ENCODE measurements at places on chromosomes 6 and 20.
A peak's percentile ranks its signal among the peaks of the same experiment; 100 is the strongest.

DNA sequence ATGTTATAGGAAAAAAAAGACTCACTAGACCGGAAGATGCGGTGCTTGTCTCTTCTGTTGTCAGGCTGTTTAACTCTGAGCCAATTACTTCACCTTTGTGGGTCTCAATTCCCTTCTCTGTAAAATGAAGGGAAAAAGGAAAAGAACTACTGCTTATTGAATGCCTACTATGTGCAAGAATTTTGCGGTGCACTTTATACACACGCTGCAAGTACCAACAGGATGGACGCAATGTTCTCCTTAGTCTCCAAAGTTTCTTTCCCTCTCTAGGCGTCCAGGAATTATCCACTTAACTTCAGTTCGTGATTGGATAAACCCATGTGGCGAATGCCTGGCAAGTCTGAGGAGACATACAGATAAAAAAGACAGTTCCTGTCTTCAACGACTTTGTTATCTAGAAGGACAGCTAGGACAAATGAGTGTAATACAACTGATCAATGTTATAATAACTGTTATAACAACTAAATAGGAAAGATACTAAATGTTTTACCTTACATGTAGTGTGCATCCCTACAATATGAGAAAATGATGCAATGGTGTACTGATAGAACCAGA lies 69.0 kb upstream of the JARID2 start:
- DNase-seq: no peak

DNA sequence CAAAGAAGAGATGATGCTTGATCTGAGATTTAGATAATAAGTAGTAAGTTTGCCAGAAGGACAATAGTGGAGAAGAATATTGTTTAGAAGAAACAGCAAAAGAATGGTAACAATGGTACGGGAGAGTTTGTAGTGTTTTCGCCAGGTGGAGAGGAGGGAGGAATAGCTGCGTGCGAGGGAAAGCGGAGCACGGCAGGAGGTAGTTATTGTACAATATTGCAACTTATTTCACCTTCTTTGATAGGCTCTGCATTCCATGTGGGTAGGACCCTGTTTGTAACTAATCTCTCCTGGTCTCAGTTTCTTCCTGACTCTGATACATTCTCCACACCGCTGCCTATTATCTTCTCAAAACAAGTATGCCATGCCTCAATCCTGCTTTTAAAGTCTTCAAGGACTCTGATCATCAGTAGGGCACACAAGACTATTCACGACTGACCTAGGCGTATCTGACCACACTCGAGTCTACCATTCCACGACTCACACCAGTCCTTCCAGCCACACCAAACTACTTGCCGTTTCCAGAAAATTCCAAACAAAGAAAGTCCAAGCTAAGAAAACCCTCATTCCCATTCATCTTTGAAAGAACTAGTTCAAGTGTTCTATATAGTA lies 1.1 kb downstream of the PPIL4 start:
- DNase-seq: no peak

GRCh38 chr6:114816678-114817077 lies 473.9 kb upstream of the HS3ST5 start:
- DNase-seq: no peak

DNA sequence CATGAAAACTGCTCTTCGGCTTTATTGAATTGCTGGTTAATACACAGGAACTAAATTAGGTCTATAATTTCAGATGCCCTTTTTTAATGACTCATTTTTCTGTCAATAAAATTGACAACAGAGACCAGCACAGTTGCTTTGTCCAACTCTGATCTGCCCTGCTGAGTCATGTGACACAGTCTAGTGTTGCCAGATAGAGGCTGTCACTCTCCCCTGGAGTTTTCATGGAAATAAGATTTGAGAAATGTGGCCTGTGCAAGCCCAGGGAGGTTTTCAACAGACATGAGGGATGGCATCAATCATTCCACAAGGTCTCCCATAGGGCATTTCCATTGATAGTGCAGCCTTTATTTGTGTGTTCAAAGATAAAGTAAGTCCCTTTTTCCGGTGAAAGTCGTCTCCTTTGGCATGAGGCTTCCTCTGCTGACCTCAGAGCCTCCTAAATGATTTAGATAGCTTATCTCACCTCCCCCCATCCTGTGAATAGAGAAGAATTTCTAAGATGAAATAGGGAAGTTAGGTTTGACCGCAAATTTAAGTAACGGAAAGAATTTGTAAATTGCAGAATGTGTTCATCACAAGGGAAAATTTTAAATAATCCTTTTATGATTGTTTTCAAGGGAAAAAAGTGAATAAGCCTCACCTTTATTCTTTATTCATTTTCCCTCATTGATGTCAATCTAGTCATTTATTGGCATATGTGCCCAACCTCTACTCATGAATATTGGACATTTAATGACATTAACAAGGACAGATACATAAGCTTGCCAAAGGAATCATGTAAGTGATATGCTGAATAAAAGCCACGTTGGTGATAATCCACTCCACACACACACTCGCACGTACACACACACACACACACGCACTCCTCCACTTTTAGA lies 277.7 kb downstream of the ADGB start:
- DNase-seq: no peak

- peak; percentile 39 for DNase-seq
These were observed 166.2 kb downstream of the SCML4 start for GRCh38 chr6:107657755-107658461.

- no peak for DNase-seq
These were observed 35.6 kb downstream of the UTRN start for GRCh38 chr6:144320741-144321140.

GRCh38 chr6:166647896-166648295 lies 20.8 kb upstream of the RPS6KA2 start:
- no peak for DNase-seq

- DNase-seq: no peak
These were observed 51.7 kb downstream of the MARCKS start for GRCh38 chr6:113908801-113909200.

- no peak for DNase-seq
These were observed 226.0 kb downstream of the BMP2 start for GRCh38 chr20:6993511-6993910.

GRCh38 chr20:34175879-34176278 lies 63.8 kb upstream of the EIF2S2 start:
- no peak for DNase-seq

DNA sequence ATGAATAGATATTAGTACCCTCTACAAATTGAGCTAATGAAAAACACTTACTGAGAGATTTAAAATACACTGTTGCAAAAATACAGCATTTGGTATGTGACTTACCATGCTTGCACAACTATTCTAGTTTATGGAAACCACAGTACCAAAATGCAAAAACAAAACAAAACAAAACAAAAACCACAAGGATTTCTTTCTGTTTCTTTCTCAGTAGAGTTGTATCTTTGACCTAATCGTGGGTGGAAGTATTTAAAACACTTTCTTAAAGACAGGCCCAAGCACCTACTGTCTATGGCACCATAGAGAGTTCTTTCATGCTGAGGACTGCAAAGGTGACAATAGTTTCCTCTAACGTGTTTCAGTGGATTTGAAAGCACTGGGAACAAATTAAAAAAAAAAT lies 95.3 kb upstream of the C6orf118 start:
- no peak for DNase-seq

DNA sequence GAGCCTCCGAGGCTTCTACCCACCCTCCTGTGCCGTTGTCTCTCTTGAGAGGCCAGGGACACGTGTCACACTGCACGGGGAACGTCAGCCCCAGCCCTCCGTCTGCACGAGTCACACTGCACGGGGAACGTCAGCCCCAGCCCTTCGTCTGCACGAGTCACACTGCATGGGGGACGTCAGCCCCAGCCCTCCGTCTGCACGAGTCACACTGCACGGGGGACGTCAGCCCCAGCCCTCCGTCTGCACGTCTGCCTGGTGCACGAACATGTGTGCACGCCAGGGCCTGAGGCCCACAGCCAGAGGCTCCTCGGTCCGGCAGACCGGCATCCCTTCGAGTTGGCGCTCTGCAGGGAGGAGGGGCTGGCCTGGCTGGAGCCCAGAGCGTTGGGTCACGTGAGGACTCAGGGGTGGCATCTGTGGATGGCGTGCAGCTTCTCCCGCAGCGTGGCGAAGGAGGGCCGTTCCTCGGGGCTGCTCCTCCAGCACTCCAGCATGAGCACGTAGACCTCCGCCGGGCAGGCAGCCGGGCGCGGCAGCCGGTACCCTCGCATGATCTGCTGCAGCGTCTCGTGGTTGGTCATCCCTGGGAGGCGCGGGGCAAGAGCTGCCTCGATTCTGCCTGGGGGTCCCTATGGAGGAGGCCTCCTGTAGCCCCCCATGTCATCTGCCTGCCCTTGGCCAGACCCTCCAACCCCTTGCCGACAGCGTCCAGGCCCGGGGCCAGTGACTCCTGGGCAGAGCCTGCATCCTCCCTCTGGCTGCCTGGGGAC lies 3.4 kb upstream of the PTK6 start:
- DNase-seq: no peak

- no peak for DNase-seq
These were observed 137.3 kb upstream of the PMEPA1 start for GRCh38 chr20:57847104-57847503.

DNA sequence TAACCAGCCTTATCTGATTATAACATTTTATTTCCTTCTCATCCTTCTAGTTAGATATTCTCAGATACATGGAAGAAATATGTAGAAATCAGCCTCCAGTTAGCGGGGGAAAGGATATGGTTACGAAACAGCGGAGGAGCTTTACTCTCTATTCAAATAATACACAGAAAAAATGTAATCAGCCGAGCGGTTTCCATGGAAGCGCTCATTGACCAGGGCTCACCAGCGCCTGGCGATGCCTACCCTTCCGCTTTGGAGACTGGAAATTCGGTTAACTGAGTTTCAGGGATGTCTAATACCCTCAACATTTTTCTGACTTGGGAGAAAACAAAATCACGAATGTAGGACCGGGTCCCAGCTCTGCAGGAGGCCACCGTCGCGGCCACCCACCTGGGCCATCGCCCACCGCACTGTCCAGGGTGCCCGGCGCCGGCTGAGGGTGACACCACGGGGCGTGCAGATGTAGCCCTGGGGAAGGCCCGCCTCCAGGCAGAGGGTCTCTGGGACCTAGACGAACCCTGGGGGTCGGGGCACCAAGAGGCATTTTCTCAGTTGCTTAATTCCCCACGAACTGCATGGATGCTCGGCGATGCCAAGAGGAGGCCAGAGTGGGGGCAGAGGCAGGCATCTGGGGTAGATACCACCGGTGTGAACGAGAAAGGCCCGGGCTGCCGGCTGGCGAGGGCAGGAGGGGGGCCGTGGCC lies 1.7 kb downstream of the PRR18 start:
- DNase-seq: no peak

- no peak for DNase-seq
These were observed 172.7 kb upstream of the NOX3 start for GRCh38 chr6:155628306-155628705.

- DNase-seq: no peak
These were observed 4.9 kb upstream of the CDSN start for GRCh38 chr6:31125162-31125561.

- DNase-seq: peak; percentile 68
These were observed 7.0 kb downstream of the UBD start for GRCh38 chr6:29552512-29553051.

DNA sequence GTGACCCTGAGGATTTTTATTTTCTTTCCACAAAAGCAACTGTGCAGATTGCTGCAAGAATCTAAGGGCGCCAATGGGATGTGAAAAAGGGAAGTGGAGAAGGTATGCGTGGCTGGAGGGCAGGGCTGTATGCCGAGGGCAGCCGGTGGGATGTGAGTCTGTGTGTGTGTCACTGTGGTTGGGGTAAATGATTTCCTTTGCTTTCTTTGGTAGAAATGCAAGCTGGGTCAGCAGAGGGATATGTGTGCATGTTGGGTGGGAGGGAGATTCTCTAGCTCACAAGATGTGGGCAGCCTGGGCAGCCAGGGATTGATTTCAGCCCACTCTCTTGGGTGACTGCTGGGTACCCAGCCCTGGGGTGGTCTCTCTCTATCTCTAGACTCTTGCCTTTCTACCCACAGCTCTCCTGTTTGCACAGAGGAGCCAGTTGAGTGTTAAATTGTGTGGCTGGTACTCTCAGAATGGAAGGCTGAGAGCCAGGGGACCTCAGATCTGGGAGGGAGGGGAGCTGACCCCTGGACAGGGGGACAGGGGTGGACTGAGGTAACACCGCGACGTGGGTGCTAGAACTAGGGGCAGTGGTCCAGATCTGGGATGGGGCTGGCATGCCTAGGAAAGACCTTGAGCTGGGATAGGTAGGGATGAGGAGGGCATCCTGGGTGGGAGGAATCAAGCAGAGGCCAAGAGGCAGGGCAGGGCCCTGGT lies 136.8 kb upstream of the RNF24 start:
- DNase-seq: no peak

GRCh38 chr6:159107451-159108260 lies 61.5 kb upstream of the FNDC1 start:
- peak; percentile 64 for DNase-seq

DNA sequence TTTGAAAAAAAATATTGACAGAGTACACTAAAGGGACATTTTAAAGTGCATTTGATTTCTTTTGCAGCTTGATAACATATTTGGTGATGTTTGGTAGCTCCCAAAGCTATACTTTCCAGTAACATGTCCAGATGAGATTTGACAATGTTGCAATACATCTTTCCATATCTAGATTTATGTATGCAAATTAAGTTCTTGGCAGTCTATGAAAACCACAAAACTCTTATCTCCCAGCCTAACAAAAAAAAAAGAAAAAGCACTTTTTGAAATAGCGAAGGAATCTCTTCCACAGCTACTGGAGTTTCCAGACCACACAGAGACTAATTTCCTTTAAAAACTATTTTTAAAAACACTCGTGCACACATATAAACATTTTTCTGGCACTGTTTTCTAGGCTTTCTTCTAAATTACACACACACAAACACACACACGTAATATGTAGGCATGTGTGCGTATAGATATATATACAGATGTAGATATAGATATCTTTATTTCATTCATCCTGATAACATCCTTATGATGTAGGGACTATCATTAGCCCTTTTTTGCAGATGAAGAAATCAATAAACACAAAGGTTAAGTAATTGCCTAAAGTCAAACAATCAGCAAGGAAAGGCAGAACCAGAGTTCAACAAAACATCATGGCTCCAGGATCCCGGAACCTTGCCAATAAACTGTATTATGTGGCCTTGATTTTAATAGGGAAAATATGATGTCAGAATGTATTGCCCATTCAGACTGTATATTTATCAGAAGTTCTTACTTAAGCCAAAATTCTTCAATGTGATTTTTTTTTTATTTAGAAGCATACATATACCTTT lies 93.3 kb downstream of the ADGRB3 start:
- DNase-seq: no peak

DNA sequence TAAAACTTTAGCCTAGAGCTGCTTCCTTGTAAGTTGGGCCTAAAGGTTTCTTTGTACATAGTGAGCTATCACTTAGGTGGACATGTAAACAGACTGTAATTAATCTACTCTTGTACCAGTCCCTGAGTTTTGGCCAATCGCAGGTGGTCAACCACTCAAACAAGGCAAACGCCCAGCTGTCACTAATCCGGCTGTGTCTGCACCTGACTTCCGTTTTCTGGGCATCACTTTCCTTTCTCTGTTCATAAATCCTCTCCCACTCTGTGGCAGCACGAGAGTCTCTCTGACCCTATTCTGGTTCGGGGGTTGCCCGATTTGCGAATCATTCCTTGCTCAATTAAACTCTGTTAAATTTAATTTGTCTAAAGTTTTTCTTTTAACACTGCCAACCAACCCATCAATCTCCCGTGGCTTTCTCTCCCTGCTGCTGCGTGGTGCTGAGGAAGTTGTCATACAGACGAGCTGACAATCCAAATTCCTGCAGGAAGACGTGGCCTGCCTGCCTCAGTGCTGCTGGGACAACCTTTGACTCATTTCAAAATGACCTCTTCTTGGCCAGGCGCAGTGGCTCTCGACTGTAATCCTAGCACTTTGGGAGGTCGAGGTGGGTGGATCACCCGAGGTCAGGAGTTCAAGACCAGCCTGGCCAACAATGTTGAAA lies 206.3 kb downstream of the QKI start:
- no peak for DNase-seq

Data from CD8-positive, alpha-beta T cell (primary cell).